ENCODE measurements at places on chromosomes 5 and 9. TPM values are rescaled to one million over a fixed set of nuclear protein-coding genes. Genes with fewer than 3 reads are reported as not detected.

GRCh38 chr9:114721491-114722079, 39.6 kb upstream of the TEX48 start:
- H3K36me3 ChIP-seq: peaks cover 6% of the 10 kb centered on the region
- H3K27me3 ChIP-seq: no peaks in the 10 kb centered on the region
- peak overlapping the region; percentile 54 for H3K4me3 ChIP-seq
- peaks cover 43% of the 10 kb centered on the region for H3K4me1 ChIP-seq
- no peak for ATAC-seq
- peak overlapping the region; percentile 89 for H3K27ac ChIP-seq

DNA sequence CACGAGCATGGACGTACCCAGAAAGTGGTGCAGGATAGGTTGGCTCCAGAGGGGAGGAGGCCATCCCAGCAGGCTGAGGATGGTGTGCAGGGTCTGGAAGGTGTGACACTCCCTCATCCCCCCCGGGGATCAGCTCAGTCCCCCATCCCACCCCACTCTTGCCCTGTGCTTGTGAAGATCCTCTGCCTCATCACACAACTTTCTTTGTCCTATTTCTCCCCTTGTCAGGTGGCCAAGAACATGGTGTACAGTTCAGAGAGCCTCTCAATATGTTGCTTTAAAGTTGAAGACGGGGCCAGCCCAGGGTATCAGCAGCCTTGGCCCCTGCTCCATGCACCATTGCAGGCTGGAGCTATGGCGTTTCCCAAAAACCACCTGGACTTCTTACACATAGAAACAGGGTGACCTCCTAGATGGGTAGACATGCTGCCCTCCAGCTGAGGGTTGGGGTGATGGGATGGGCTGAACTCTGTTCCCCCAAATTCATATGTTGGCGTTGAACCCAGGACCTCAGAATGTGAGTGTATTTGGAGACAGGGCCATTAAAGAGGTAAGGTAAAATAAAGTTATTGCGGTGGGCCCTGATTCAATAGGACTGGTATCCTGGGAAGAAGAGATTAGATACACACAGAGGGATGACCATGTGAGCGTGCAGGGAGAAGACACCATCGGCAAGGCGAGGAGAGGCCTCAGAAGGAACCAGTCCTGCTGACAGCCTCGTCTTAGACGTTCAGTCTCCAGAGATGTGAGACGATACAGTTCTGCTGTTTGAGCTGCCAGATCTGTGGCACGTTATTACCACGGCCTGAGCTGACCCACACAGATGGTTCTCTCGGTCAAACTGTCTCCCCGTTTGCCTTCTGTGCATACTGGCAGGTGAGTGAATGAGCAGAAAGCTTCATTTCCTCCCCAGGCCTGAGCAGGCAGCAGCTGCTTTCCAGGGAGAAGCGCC, 272.5 kb downstream of the GADD45G start:
- peak overlapping the region; percentile 65 for H3K27ac ChIP-seq
- H3K4me1 ChIP-seq: no peaks in the 10 kb centered on the region
- H3K4me3 ChIP-seq: no peak overlapping the region
- ATAC-seq: no peak
- H3K27me3 ChIP-seq: no peaks in the 10 kb centered on the region

DNA sequence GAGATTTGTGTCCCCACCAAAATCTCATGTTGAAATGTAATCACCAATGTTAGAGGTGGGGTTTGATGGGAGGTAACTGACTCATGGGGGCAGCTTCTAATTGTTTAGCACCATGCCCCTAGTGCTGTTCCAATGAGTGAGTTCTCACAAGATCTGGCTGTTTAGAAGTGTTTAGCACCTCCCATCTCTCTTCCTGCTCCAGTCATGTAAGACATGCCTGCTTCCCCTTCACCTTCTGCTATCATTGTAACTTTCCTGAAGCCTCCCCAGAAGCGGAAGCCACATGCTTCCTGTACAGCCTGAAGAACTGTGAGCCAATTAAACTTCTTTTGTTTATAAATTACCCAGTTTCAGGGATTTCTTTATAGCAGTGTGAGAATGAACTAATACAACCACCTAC, 170.5 kb downstream of the NDUFS4 start:
- no peak overlapping the region for H3K4me3 ChIP-seq
- H3K27me3 ChIP-seq: peaks cover 3% of the 10 kb centered on the region
- no peaks in the 10 kb centered on the region for H3K36me3 ChIP-seq

DNA sequence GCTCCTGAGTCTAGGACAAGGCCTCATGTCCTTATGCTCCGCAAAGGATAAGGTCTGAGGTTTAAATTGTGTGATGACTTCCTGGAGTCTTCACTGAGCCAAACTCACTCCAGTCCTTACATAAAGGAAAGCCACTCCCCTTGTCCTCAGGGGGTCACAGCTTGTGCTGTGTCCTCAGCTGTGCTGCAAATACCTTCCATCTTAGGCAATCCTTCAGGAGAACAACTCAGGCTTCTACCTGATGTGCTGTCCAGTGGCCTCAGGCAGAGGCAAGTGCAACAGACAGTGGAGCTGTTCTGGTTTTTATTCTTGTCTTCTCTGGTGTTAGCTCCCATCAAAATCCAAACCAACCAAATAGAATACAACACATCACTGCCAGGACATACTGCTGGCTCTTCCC, 151.5 kb downstream of the TAF11L14 start:
- no peak overlapping the region for H3K27ac ChIP-seq
- H3K27me3 ChIP-seq: no peaks in the 10 kb centered on the region
- no peaks in the 10 kb centered on the region for H3K36me3 ChIP-seq

DNA sequence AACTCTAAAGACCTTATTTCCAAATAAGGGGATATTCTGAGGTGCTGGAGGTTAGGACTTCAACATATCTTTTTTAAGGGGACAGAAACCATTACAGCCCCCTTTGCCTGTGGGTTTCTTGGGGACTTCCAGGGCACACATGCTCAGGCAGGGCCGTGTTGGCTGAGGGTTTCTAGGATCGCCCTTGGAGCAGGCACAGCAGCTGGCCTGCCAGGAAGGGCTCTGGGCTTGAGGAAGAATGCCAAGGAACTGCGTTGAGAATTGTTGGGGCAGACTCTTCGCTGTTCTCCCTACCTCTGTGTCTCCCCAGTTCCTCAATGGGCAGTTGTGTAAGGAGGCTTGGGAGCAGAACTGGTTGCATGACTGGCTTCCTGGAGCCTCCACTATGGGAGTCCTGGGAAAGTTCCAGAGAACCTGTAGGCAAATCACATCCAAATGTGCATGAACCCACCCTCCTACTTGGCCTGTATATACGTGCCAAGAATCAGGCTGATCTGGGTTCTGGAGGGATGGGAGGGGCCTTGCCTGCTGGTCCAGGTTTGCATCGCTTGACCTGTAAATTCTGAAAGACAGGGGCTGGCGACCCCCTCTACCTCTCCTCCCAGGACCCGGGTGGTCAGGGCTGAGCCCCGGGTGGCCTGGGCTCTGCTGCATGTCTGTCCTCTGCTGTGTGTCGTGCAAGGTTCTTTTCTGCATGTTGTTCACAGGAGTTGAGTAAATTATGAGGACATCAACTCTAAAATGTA, 65.5 kb downstream of the HSPA4 start:
- ATAC-seq: no peak
- H3K4me1 ChIP-seq: peaks cover 8% of the 10 kb centered on the region
- H3K27me3 ChIP-seq: no peaks in the 10 kb centered on the region
- no peak overlapping the region for H3K4me3 ChIP-seq
- H3K27ac ChIP-seq: no peak overlapping the region
- H3K36me3 ChIP-seq: no peaks in the 10 kb centered on the region

DNA sequence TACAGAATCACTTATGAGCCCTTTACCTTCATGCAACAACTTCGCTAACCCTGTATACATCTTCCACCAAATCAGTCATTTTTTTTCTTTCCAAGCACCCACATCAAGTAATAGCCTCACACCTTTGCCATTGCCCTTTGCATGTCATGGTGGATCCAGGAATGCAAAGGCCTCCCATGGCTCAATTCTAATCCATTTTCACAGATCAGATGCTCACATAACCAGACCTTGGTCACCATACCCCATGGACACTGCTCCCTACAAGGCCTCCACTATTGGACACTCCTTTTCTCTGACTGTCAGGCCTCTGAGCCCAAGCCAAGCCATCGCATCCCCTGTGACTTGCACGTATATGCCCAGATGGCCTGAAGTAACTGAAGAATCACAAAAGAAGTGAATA, 179.5 kb downstream of the RASEF start:
- H3K27ac ChIP-seq: no peak overlapping the region
- no peaks in the 10 kb centered on the region for H3K27me3 ChIP-seq
- no peaks in the 10 kb centered on the region for H3K4me1 ChIP-seq

DNA sequence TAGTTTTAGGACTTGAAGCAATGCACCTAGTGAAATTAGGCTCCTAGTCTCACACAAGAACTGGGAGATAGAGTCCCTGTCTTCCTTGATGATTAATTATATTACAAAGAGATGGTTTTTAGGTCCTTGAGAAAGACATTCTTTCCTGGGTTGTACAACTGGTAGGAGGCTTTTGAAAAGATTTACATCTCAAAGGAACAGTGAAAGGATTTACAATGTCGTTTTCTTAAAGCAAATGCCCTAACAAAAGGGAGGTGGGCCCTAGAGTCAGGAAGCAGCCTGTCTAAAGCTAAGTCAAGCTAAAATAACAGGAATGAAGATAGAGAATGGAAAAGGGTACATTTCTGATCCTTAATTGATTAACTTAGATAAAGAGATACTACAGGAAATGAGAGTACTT, 102.2 kb upstream of the IL7R start:
- no peak for ATAC-seq
- no peaks in the 10 kb centered on the region for H3K36me3 ChIP-seq
- H3K4me1 ChIP-seq: peaks cover 1% of the 10 kb centered on the region
- H3K4me3 ChIP-seq: no peak overlapping the region
- H3K27me3 ChIP-seq: no peaks in the 10 kb centered on the region
- no peak overlapping the region for H3K27ac ChIP-seq

DNA sequence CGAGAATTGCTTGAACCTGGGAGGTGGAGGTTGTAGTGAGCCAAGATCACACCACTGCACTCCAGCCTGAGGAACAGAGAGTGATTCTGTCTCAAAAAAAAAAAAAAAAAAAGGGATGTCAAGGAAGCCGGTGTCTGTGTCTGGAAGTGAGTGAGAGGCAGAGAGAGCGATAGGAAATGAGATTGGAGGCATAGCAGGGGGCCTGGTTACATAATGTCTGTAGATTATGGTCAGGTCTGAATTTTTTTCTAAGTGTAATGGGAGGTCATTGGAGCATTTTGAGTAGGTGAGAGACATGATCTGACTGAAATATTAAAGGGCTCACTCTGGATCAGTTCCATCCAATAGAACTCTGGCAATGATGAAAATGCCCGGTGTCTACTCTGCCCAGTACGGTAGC, 40.4 kb upstream of the CTNNA1 start:
- H3K27ac ChIP-seq: no peak overlapping the region
- no peak for ATAC-seq
- peaks cover 27% of the 10 kb centered on the region for H3K27me3 ChIP-seq
- no peak overlapping the region for H3K4me3 ChIP-seq
- H3K36me3 ChIP-seq: no peaks in the 10 kb centered on the region

- ATAC-seq: no peak
- no peaks in the 10 kb centered on the region for H3K27me3 ChIP-seq
- no peak overlapping the region for H3K4me3 ChIP-seq
- H3K36me3 ChIP-seq: no peaks in the 10 kb centered on the region
- no peaks in the 10 kb centered on the region for H3K4me1 ChIP-seq
Measured at GRCh38 chr5:104815212-104815611, 1252.6 kb upstream of the NUDT12 start.

GRCh38 chr9:134629061-134629585, 12.5 kb upstream of the COL5A1 start:
- H3K4me3 ChIP-seq: no peak overlapping the region
- no peaks in the 10 kb centered on the region for H3K27me3 ChIP-seq
- H3K4me1 ChIP-seq: no peaks in the 10 kb centered on the region
- no peak for ATAC-seq
- H3K27ac ChIP-seq: no peak overlapping the region
- H3K36me3 ChIP-seq: no peaks in the 10 kb centered on the region

- peaks cover 4% of the 10 kb centered on the region for H3K4me1 ChIP-seq
- peaks cover 69% of the 10 kb centered on the region for H3K36me3 ChIP-seq
- no peak overlapping the region for H3K4me3 ChIP-seq
- no peaks in the 10 kb centered on the region for H3K27me3 ChIP-seq
Measured at GRCh38 chr5:138177941-138178515, 402 bp downstream of the BRD8 start.

DNA sequence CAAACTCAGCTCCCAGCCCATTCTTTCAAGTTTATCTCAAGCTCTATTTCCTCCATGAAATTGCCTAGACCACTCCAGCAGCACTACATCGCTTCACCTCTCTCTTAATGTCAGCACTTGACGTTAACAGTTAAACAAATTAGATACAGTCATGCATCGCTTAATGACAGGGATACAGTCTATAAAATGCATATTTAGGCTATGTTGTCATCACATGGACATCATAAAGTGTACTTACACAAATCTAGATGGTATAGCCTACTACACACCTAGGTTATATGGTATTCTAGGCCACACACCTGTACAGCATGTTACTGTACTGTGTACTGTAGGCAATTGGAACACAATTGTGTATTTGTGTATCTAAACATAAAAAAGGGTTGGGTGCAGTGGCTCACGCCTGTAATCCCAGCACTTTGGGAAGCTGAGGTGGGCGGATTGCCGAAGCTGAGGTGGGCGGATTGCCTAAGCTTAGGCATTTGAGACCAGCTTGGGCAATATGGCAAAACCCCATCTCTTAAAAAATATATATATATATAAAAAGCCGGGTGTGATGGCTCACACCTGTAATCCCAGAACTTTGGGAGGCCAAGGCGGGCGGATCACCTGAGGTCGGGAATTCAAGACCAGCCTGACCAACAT, 13.4 kb upstream of the PCSK5 start:
- ATAC-seq: no peak
- H3K4me3 ChIP-seq: no peak overlapping the region
- H3K36me3 ChIP-seq: no peaks in the 10 kb centered on the region
- no peak overlapping the region for H3K27ac ChIP-seq
- H3K27me3 ChIP-seq: peaks cover 3% of the 10 kb centered on the region
- H3K4me1 ChIP-seq: no peaks in the 10 kb centered on the region

GRCh38 chr9:99127356-99128132, 22.6 kb downstream of the TGFBR1 start:
- peak; percentile 92 for ATAC-seq
- H3K27ac ChIP-seq: peak overlapping the region; percentile 61
- H3K4me3 ChIP-seq: peak overlapping the region; percentile 34
- H3K36me3 ChIP-seq: peaks cover 43% of the 10 kb centered on the region
- peaks cover 42% of the 10 kb centered on the region for H3K4me1 ChIP-seq

DNA sequence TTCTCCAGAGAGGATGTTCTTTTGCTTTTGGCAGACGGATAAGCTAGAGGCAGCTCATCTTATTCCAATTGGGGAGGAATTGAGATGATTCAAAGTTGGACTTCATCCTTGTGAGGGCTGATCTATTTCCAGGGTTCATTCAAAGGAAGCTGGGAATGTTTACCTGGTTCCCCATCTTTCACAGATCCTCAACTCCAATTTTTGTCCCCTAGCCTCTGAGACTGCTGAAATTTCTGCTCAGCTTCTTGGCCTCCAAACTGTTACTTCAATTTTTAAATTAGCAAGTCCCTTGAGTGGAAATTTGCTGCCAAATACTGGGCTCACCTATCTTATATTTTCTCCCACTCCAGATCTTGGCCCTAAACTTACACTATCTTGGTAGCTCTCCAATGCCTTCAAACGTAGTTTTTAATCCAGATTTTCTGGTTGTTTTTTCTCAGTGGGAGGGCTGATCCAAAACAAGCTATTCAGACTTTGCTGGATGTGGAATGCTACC, 93.9 kb upstream of the NEK6 start:
- H3K36me3 ChIP-seq: no peaks in the 10 kb centered on the region
- H3K27ac ChIP-seq: no peak overlapping the region
- no peak overlapping the region for H3K4me3 ChIP-seq
- no peak for ATAC-seq
- no peaks in the 10 kb centered on the region for H3K27me3 ChIP-seq

The ANXA1 gene
- total RNA-seq: 50.3 TPM

The ADRA1B gene
- total RNA-seq: not detected

The GCNT4 gene
- 0.91 TPM for total RNA-seq

The EGFLAM gene
- not detected for total RNA-seq

The FOXI1 gene
- not detected for total RNA-seq

The ZFP37 gene
- 3.2 TPM for total RNA-seq

All from activated T-helper 17 cell treated with anti-CD3 and anti-CD28 coated beads, Interleukin-2, amount 50 U/mL, for 72 hours (primary cell).